ENCODE measurements at places on chromosomes 11 and 22. TPM values are rescaled to one million over a fixed set of nuclear protein-coding genes. Genes with fewer than 3 reads are reported as not detected.

- no peaks in the 10 kb centered on the region for H3K27me3 ChIP-seq
- H3K36me3 ChIP-seq: peaks cover 3% of the 10 kb centered on the region
- no peak for DNase-seq
- H3K27ac ChIP-seq: peak overlapping the region; percentile 60
Measured at GRCh38 chr11:575313-575995, 816 bp upstream of the PHRF1 start.

DNA sequence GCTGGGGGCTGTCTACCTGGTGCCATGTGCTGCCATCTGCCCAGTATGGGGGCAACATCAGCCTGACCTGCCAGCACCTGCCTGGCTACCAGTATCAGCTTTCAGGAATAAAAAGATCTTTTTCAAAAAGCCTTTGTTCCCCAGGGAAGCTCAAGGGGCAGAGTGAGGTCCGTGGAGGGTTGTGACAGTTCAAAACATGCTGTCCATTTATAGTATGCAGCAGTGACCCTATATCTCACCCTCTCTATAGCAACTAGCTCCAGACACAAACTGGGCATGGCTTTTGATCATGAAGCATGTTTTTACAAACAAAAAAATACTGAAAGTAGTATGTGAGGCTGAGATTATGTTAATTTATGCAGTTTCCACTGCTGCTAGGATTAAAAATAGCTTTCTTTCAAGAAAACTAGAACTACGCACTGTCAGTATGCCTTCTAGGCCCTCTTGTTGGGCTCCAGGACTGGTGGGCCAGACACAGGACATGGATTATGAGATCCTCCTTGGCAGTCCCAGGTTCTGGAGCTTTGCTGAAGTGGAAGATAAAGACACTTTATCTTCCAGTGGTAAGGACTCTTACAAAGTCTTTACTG lies 23.4 kb downstream of the NAV2 start:
- H3K4me3 ChIP-seq: no peak overlapping the region
- no peak for DNase-seq
- H3K36me3 ChIP-seq: no peaks in the 10 kb centered on the region
- H3K4me1 ChIP-seq: no peaks in the 10 kb centered on the region
- H3K27ac ChIP-seq: no peak overlapping the region
- H3K27me3 ChIP-seq: no peaks in the 10 kb centered on the region

GRCh38 chr22:39999144-39999757 lies 4.5 kb downstream of the FAM83F start:
- H3K27ac ChIP-seq: no peak overlapping the region
- peaks cover 12% of the 10 kb centered on the region for H3K27me3 ChIP-seq
- no peak for DNase-seq

NLRP10 gene
- polyA plus RNA-seq: 0.21 TPM

- no peak overlapping the region for H3K4me3 ChIP-seq
- no peaks in the 10 kb centered on the region for H3K27me3 ChIP-seq
- no peak for DNase-seq
- H3K27ac ChIP-seq: no peak overlapping the region
- no peaks in the 10 kb centered on the region for H3K36me3 ChIP-seq
Measured at GRCh38 chr11:6894097-6894496, 1.8 kb upstream of the OR2D2 start.

NXPE4 gene
- 0.02 TPM for polyA plus RNA-seq

MS4A3 gene
- polyA plus RNA-seq: 2.2 TPM

OTOG gene
- polyA plus RNA-seq: 0.05 TPM

SGSM1 gene
- 0.71 TPM for polyA plus RNA-seq

GRCh38 chr11:70174547-70175235 lies 28.4 kb upstream of the FADD start:
- H3K36me3 ChIP-seq: no peaks in the 10 kb centered on the region
- no peaks in the 10 kb centered on the region for H3K27me3 ChIP-seq
- H3K4me3 ChIP-seq: no peak overlapping the region
- peaks cover 16% of the 10 kb centered on the region for H3K4me1 ChIP-seq
- DNase-seq: peak; percentile 49

DNA sequence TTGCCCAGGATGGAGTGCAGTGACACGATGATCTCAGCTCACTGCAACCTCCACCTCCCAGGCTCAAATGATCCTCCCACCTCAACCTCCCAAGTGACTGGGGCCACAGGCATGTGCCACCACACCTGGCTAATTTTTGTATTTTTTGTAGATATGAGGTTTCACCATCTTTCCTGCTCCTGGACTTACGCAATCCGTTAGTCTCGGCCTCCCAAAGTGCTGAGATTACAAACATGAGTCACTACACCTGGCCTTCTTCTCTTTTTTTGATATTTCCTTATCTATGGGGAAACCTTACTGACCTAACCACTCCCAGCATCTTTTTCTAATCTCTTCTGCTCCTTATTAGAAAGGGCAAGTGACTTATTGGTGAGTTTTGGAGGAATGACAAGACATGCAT lies 121.7 kb upstream of the CHORDC1 start:
- DNase-seq: no peak
- H3K27me3 ChIP-seq: no peaks in the 10 kb centered on the region
- H3K27ac ChIP-seq: no peak overlapping the region
- no peaks in the 10 kb centered on the region for H3K4me1 ChIP-seq
- no peaks in the 10 kb centered on the region for H3K36me3 ChIP-seq
- no peak overlapping the region for H3K4me3 ChIP-seq

DNA sequence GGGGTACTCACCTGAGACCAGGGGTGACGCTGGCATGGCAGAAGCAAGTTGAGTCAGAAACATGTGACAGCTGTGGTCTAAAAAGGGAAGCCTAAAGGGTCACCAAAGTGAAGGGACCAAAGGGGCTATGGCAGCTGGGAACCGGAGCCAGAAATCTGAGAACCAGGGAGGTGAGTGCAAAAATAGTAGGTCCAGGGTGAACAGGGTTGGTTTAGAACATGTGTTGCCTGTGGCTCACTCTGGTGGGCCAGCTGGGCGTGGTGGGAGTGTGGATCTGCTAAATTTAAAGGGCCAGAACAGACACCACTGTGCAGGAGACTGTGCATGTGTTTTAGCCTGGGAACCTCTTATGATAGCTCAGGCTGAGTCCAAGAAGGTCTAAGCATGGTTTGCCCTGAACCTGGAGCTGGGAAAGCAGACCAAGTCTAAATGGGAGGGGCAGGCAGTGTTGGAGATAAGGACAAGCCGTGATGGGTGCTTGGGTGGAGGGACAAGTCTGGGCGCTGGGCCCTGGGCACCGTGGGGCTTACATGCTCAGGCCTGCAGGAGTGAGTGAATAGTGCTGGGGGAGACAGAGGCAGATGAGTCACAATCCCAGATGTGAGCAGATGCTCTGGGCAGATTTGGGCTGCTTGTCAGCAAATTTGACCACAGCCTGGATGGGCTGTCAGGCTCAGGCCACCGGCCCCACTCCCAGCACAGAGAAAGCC lies 41.4 kb upstream of the ZBED5 start:
- H3K4me1 ChIP-seq: peaks cover 18% of the 10 kb centered on the region
- H3K27me3 ChIP-seq: no peaks in the 10 kb centered on the region
- no peak overlapping the region for H3K4me3 ChIP-seq
- H3K27ac ChIP-seq: peak overlapping the region; percentile 85

Data from thymus (tissue), 14 donors.